Right cardiac atrium (tissue), 5 donors: ENCODE measurements at places on chromosomes 2 and 18. TPM values are rescaled to one million over a fixed set of nuclear protein-coding genes. Genes with fewer than 3 reads are reported as not detected.

GRCh38 chr2:202042444-202042843 lies 8.8 kb downstream of the FZD7 start:
- no peak for DNase-seq

The CNDP1 gene
- not detected for total RNA-seq

- no peak for DNase-seq
Observed at GRCh38 chr2:206805887-206806607, 40.6 kb downstream of the FASTKD2 start.

The C2orf78 gene
- total RNA-seq: not detected

The CLEC4F gene
- total RNA-seq: 0.17 TPM

DNA sequence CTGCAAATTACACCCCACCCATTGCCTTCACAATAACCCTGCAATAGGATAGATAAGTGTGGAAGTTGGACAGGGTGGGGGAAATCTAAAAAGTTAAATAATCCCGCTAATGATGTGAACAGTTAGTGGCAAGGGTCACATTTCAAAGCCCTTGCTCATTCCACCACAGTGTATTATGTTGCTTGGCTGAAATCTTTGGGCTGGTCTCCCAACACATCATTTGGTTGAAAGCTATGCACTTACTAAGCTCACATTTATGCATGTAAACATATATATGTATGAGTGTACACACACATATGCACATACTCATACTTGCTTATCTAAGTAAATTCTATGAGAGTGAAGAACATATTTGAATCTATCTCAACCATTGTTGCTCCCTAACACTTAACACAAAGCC lies 197.8 kb downstream of the RDH14 start:
- no peak for DNase-seq

GRCh38 chr2:73069855-73070642 lies 1.5 kb downstream of the SFXN5 start:
- DNase-seq: no peak

GRCh38 chr2:1487758-1488157 lies 74.5 kb downstream of the TPO start:
- DNase-seq: no peak

The EFHD1 gene
- total RNA-seq: 6.4 TPM

- no peak for DNase-seq
Observed at GRCh38 chr18:78115896-78116561, 863.6 kb upstream of the SALL3 start.

GRCh38 chr18:10391506-10391905 lies 62.9 kb upstream of the APCDD1 start:
- no peak for DNase-seq

The ARHGAP15 gene
- total RNA-seq: 6.5 TPM

- no peak for DNase-seq
Observed at GRCh38 chr2:76478266-76479035, 767.7 kb upstream of the GCFC2 start.

DNA sequence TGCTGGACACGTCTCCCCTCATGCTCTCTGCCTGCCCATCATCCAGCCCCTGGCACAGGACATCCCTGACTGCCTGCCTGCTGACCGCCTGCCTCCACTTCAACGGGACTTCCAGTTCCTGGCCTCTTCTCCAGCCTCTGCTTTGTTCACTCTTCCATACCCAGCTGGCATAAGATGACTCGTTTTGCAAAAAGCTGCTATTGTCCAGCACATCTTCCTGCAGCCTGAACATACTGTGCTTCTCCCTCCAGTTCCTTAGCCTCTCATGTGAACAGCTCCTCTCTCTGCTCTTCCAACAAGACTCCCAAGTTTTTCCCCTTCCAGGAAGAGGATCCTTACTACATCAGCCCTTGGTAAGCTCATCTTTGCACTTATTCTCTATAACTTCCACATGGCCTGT lies 62.4 kb upstream of the SKOR2 start:
- no peak for DNase-seq

The GRHL1 gene
- 2.6 TPM for total RNA-seq

DNA sequence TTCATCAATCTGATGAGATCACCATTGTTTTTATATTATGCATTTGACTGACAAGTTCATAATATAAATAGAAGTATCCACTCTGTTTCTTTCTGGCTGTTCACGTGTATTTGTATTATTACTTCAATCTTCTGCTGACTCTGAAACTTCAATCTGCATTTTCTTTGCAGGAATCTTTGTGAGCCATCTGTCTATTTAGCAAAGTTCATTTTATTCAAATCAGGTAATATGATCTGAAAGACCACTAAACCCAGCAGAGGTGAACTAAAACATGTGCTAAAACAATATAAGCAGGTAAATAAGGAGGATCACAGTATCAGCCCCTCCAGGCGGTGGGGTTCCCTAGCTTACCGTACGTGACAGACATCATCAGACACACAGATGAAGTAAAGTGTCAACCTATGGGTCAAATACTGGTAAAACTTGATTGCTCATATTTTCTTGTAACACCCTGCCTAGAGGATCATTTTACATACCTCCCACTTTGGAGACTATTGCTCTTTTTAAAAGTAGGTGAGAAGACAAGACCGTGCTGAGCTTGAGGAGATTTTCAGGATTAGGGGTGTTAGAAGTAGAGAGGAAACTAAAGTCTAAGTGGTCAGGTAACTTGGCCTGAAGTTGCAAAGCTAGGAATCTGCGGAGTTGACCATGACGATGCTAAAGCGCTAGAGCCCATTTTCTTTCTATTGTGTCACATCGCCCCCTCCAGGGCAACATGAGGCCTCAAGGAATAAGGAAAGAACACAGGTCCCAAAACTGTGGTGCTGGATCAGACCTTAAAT lies 9.0 kb downstream of the DTNB start:
- DNase-seq: peak; percentile 76

GRCh38 chr2:235725841-235726240 lies 232.0 kb downstream of the AGAP1 start:
- no peak for DNase-seq

DNA sequence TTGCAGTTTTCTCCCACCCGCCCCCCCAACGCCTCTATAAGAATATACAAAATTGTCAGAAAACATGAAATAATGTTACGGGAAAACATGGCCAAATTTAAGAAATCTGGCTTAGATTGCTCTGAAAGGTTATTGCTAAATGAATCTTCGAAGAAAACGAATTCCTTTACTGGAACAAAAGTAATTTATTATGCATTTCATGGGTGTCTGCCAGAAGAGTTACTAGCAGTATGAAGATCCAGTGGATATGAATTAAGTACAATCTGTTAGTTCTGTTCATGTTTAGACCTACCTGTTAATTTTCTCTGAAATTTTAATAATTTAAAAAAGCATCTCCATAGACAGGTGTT lies 21.9 kb downstream of the GATA6 start:
- no peak for DNase-seq

- no peak for DNase-seq
Observed at GRCh38 chr2:191274413-191274815, 29.2 kb downstream of the MYO1B start.

The SERPINB13 gene
- total RNA-seq: not detected

DNA sequence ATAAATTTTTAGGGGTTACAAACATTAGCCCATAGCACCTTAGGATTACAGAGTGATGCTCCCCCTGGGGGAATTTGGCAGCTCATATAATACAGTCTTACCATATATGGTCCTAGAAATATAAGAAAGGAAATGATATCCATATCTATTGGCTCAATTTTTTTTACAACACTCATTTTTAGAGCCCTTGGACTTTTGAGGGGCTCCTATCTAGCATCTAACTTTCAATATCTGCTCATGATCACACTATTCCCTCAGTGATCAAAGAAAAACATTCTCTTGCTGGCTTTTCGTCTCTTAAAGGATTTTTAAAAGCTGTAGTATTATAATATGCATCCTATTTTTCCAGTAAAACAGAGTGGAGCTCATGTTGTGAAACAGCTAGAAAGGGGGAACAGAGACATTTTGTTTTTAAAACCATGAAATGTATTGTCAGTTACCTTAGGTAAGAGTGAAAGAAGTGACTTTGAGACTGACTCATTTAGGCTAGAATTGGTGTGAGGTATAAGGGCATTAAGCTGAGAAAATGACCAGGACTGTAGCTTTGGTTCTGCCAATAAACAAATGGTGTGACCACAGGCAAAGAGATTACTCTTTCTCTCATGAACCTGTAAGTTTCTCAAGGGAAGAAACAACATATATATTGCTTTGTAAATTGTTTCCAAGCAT lies 65.8 kb downstream of the ALPK2 start:
- no peak for DNase-seq

- no peak for DNase-seq
Observed at GRCh38 chr2:5021136-5021535, 671.0 kb upstream of the SOX11 start.

The HOXD8 gene
- total RNA-seq: 0.17 TPM

The CIDEA gene
- 5.8 TPM for total RNA-seq

DNA sequence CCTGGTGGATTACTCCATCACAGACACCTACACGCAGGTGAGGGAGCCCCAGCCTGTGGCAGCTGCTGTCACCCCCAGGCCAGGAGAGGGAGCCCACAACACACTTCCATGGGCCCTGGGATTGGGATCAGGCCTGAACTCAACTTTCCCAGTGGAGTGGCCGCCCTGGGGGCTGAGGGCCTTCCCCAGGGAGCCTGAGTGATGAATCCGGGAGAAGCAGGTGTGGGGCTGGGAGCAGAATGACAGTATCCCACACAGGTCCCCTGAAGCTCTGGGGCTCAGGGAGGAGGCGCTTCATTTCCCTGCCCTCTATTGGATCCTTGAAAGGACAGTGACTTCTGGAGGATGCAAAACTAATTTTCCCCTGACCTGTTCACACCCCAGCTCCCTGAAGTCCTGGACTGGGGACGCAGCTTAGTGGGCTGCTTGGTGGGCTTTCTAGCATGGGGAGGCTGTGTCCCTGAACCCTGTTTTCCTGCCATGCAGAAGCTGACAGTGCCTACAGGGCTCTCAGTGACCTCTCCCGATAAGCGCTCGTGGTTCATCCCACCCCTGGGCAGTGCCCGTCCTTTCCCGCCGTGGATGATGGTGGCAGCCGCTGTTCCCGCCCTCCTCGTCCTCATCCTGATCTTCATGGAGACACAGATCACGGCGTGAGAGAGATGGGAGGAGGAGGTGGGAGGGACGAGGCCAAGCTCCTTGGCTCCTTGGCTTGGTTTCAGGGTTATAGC lies 11.0 kb downstream of the SLC4A3 start:
- peak; percentile 72 for DNase-seq
